H1 (cell line): ENCODE measurements at places on chromosomes 1 and 21.

GRCh38 chr1:9907441-9907840 is 2.6 kb downstream of the CTNNBIP1 start:
- H3K27me3 ChIP-seq = no peaks in the 10 kb centered on the region
- peaks cover 5% of the 10 kb centered on the region; the same call in 1 of the 2 replicates for H3K4me1 ChIP-seq
- DNase-seq = no peak
- H3K36me3 ChIP-seq = no peaks in the 10 kb centered on the region
- no peak overlapping the region for H3K4me3 ChIP-seq

- no peak for DNase-seq
- no peak overlapping the region for H3K4me3 ChIP-seq
- H3K4me1 ChIP-seq = no peaks in the 10 kb centered on the region
- H3K27ac ChIP-seq = no peak overlapping the region
These were observed 93.3 kb upstream of the ATP1A1 start for GRCh38 chr1:116279715-116280114.

GRCh38 chr1:177923441-177923840 is 46.4 kb downstream of the SEC16B start:
- no peaks in the 10 kb centered on the region for H3K27me3 ChIP-seq
- H3K4me3 ChIP-seq = no peak overlapping the region
- H3K27ac ChIP-seq = no peak overlapping the region
- no peaks in the 10 kb centered on the region for H3K36me3 ChIP-seq
- DNase-seq = no peak

GRCh38 chr1:225655509-225656258 is 2.8 kb upstream of the ENAH start:
- H3K27ac ChIP-seq = no peak overlapping the region
- H3K27me3 ChIP-seq = no peaks in the 10 kb centered on the region
- no peaks in the 10 kb centered on the region for H3K36me3 ChIP-seq
- DNase-seq = no peak

GRCh38 chr1:67626090-67626860 is 58.7 kb upstream of the GADD45A start:
- no peak for DNase-seq
- H3K36me3 ChIP-seq = no peaks in the 10 kb centered on the region
- no peak overlapping the region for H3K4me3 ChIP-seq
- no peaks in the 10 kb centered on the region for H3K4me1 ChIP-seq
- H3K27ac ChIP-seq = no peak overlapping the region

DNA sequence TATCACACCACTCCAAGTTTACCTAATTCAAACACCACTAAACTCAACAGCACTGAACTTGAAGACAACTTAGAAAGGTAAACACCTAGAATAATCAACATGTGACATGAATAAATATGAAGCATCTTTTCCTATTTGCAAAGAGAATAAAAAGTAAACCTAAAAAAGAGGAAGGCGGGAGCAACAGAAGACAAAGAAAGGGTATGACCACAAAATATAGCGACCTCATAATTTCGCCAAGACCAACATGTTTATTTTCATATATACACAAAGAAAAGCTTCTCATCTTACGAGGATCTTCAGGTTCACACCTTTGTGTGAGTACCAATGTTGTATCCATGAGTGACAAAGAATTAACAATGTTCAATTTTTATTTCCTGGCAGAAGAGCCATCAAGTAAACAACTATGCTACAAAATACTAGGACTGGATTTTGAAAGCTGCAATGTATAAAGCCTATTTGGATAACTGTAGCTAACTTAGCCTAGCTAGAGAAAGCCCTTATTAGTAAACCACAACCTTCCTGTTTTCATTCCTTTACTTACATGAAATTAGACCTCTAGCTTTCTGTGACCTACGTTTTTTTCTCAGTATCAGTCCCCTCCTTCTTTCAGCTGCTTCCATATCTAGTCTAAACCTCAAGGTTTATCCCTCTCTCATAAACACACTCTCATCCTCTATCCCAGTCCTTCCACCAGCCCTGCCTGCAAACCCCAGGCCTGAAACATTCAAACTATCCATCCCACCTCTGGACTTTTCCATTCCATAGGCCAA is 21.3 kb upstream of the PHTF1 start:
- no peak overlapping the region for H3K27ac ChIP-seq
- DNase-seq = no peak
- H3K4me1 ChIP-seq = peaks cover 3% of the 10 kb centered on the region
